ENCODE measurements at places on chromosomes 3 and 15.

- DNase-seq: no peak
Observed at GRCh38 chr3:36480911-36481648, 100.8 kb downstream of the STAC start.

- DNase-seq: no peak
Observed at GRCh38 chr3:83821506-83821905, 1137.3 kb upstream of the CADM2 start.

DNA sequence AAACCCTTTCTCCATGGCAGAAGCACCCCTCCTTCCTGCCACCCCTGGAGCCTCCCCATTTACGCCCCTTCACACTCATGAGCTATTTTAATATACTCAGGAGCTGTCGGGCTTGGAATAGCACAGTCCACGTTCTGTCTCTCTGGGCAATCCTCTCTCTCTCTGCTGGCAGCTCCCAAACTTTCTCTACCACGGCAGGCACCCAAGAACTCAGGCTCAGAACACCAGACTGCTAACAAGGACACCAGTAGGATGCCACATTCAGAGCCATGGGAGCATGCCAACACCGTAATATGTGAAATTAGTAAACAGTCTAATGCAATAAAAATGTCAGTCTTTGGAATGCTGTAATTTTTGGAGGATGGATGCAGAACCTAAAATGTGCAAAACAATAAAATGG is 19.3 kb downstream of the TNFAIP8L3 start:
- no peak for DNase-seq

DNA sequence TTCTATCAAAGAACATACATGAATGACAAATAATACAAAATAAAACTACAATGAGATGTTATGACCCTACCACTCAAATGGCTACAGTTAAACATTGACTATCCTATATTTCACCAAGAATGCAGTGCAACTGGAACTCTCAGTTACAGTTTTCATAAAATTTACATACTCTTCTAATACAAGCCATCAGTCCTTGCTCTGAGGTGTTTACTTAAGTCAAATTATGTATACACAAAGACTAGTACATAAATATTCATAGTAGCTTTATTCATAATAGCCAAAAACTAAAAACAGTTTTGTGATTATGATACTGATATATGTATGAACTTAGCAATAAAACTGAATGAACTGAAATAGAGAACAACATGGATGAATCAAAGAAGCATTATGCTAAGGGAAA is 19.2 kb downstream of the MLF1 start:
- DNase-seq: no peak

GRCh38 chr3:64151342-64151871 is 73.9 kb downstream of the PRICKLE2 start:
- no peak for DNase-seq

DNA sequence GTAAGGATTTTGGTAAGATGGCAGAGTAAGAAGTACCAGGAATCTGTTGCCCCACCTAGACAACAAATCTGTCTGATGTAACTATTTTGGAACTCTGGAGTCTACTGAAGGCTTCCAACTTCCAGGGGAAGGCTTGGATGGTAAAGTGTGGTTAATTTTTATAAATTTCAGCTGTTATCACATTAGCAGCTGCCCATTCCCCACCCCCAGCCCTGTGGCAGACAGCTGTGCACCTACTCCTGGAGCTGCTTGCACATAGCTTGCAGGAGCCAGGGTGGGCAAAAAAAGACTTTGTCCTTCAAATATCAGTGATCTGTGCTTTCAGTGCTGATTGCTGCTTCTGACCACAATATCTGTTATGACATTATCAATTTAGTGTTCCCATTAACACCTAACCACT is 47.4 kb downstream of the FRMD5 start:
- DNase-seq: no peak

GRCh38 chr15:42275780-42276391 is 2.7 kb upstream of the TMEM87A start:
- no peak for DNase-seq

DNA sequence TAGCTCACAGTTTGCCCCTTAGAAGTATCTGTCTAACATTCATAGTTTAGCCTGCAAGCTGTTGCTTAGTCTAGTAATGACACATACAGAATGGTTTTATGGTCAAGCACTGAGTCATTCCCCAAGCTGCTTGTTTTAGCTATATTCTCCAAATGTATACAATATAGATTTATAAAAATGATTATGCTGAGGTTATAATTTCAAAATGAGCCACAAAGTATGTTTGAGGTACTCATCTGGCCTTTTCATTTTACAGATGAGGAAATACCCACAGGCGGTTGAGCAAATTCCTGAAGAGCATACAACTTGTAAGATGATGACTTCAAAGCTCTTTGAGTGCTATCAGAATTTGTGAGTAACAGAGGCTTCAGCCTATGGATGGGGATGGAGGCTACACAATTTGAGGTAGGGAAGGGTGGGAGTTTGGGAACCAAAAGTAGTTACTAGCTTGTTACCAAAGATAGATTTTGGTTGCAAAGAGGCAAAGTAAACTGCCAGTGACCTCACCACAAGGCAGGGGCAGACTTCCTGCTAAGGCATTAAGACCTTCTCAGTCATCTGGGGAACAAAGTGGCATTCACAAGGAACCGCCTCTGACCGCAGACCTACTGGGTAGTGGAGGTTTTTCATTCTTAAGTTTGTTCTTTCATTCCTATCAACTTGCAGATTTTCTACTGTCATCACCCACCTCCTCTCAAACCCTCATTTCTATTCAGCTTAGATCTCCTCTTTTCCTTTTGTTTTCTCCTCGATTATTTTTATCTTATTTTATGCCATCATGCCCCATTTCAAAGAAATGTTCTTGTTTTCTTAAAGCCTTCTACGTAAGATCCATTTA is 257.2 kb upstream of the NECTIN3 start:
- DNase-seq: no peak

DNA sequence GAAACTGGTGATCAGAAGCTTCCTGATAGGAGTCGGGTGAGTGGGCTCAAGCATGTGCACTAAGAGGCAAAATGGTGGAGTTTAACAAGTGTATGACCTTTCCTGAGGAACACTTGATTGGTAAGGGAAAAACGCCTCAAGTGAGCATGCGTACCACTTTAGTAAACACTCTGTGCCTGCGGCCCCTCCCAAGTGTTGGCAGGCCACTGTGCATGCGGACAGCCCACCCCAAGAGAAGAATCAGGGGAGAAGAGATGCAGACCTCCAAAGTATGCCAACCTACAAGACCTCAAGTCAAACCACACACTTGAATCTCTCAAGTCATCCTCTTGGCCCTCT is 122.3 kb downstream of the CTNNB1 start:
- no peak for DNase-seq

DNA sequence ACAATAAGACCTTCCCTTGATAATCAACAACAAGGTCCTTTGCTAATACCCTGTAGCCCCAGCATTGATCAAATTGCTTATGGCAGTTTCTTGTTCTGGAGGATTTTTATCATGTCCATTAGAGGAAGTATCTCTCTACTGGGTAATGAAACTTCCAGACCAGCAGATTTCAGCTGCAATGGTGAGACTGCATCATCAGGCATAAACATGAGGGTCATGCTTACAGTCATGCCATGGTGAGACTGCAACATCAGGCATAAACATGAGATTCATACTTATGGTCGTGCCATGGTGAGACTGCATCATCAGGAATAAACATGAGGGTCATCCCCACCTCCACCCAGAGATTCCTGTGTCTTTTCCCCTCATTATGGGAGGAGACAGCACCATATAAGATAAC is 129.0 kb upstream of the LIPC start:
- no peak for DNase-seq

DNA sequence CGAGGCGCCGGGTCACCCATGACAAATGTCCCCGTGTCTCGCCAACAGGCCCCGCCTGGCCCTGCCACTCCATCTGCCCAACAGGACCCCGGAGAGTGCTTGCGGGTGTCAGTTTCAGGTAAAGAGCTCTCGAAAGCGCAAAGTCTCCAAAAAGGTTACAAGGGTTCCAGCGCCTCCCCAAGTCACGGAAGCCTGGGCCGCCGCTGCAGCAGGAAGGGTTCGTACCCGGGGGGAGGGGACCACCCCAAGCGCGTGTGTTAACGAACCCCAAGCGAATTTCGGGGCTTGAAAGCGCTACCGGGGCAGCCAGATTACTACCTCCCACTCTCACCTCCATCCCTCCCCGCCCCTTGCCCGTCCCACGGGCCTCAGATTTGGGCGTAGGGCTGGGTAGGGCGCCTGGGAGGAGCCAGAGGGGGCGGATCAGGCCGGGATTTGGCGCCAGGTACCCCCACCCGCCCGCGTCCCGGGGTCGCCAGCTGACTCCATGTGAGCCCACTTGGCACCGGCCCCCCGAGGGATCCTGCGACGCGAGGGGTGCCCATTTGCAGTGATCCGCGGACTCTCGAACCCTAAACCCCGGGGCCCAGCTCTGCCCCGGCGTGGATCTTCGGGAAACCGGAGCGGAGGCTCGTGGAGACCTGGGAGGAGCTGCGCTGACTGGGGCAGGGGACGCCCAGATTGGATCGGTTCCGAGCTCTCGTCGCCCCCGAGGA is 85.9 kb downstream of the NR2F2 start:
- DNase-seq: no peak

- DNase-seq: no peak
Observed at GRCh38 chr15:45182996-45183395, 4.8 kb downstream of the SHF start.

All from CD4-positive, alpha-beta T cell treated with Interleukin-4 for 4 hours (primary cell).